ENCODE measurements at places on chromosomes 7 and 10. TPM values are rescaled to one million over a fixed set of nuclear protein-coding genes. Genes with fewer than 3 reads are reported as not detected.

AKR1C8 gene
- total RNA-seq: 0.49 TPM

FAM24A gene
- total RNA-seq: not detected

MGAM2 gene
- not detected for total RNA-seq

ITGB8 gene
- 0.70 TPM for total RNA-seq

CPA4 gene
- total RNA-seq: 12.3 TPM

SLC18A3 gene
- not detected for total RNA-seq

Measured in A549 treated with DMSO at 1 μM for 4 hours (cell line).